ENCODE measurements at places on chromosomes 16 and 17.

- no peak for DNase-seq
These were observed 109.0 kb upstream of the CACNG5 start for GRCh38 chr17:66725956-66726355.

- no peak for DNase-seq
These were observed 80.4 kb downstream of the ABCC12 start for GRCh38 chr16:48075398-48075797.

DNA sequence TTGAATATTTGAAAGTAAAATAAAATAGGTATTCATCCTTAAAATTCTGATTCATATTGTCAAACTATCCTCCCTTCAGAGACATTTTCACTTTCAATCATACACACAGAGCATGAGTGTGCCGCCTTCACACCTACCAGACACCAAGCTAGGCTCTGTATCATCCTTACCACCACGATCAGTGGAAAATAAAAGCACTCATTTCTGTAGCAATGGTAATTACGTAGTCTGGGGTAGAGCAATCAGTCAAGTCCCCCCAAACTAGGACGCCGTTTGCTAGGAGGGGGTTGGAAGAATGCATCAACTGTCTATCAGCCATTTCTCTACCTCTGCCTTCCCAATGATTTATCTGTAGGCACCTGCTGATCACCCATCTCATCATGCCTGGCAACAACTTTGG lies 84.6 kb upstream of the GRIN2A start:
- no peak for DNase-seq

DNA sequence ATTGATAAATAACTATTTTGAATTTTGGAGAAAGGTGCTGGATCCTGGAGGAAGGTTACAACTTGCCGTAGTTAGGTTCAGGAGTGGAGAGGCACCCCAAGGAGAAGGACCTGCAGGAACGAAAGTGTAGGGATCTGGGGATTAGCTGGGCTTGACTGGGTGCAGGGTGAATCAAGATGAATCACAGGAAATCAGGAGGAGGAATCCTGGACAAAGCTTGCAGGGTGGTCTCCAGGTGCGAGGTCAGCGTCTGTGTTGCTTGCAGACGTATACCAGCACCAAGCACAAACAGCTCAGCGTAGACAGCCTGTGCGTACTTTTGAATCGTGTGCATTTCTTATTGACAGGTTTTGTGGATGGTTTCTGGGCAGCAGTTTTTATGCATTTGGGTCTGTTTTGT lies 144.3 kb downstream of the MSI2 start:
- no peak for DNase-seq

- no peak for DNase-seq
These were observed 4.4 kb upstream of the RAB26 start for GRCh38 chr16:2143878-2144485.

DNA sequence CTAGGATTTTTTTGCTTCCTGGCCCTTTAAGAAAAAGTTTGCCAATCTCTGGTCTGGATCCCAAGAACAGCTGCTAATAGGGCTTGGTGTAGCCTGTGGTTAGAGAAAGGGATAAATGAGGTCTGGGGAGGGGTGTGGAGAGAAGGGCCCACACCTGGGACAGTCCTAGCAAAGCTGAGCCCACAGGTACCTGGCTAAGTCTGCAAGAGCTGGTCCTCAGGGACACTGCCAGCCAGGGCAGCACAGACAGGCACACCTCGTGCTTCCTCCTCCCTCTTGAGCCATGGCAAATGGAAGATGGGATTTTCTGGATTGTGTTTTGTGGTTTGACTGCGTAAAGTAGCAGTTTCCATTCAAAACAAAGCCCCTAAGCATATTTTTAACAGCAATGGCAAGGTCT lies 217.5 kb downstream of the SOX9 start:
- no peak for DNase-seq

GRCh38 chr17:60422162-60422665 lies at the start of gene CHCT1:
CHCT1 (plus strand) TSS chr17:60422489; CDS start chr17:60422593, 104 bp downstream.
- no peak for DNase-seq

DNA sequence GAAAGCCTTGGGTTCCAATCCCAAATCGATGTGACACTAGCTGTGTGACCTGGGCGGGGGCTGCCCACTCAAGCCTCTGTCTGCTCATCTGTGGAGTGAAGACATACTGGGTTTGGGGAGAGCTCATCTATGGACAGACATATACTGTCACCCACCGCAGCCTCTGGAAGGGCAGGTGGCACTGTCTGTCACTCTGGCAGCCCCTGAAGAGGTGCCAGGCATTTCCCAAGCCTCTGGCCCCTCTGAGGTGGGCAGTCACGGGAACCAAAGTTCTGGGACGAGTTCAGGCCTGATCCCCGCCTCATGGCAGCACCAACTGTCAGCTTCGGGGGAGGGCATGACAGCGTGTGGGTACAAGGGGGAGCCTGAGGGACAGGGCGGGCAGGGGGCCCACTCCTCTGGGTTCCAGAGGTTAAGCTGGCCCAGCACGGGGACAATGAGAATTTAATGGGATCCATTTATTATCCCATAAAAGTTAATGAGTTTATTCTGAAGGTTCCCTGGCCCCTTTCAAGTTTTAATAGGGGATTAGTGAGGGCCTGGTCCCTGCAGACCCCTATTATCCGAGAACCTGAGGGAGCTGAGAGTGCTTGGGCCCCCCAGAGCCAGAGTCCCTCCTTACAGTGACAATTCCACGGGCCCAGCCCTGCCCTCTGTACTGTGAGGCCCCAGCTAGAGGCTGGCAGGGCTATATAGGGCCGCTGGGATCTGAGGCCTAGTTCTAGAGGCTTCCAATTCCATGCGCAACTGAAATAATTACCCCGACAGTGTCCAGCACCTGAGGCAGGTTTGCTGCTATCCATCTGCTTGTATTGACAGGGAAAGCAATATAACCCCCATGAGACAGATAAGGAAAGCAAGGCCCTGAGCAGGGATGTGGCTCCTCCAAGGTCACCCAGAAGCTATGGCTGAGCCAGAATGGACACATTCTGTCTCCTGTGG lies 18.8 kb downstream of the SEZ6 start:
- DNase-seq, result no peak

- DNase-seq, result no peak
These were observed 8.3 kb downstream of the BAIAP3 start for GRCh38 chr16:1341495-1342420.

DNA sequence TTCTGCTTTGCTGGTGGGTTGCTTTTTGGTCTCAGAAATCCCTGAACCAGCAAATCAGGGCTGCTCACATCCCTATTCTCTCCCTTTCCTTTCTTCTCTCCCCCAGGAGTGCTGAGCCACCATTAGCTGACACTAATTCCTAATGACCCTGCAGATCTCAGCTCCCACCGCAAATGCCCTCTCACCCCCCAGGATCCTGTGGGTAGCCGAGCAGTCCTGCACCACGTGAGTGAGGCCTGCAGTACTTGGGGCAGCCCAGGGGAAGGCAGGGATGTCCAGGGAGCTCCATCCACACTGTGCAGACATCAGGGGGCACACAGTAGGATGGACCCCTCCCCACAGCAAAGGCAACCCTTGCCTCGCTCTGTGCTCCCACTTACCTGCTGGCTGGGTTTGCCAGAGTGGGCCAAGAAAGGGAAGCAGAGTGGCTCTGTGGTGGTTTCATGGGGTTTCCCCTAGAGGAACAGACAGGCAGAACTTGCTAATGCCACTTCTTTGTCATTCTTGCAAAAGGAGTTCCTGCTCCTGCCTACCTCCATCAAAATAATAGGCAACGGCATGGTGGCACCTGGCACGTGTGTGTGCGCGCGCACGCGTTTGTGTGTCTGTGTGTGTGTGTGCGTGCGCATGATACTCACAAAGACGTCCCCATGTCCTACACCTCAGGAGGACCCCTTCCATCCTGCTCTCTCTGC lies 135.6 kb downstream of the GAS7 start:
- DNase-seq, result no peak

- DNase-seq, result no peak
These were observed 36.0 kb downstream of the NKD1 start for GRCh38 chr16:50584033-50584722.

DNA sequence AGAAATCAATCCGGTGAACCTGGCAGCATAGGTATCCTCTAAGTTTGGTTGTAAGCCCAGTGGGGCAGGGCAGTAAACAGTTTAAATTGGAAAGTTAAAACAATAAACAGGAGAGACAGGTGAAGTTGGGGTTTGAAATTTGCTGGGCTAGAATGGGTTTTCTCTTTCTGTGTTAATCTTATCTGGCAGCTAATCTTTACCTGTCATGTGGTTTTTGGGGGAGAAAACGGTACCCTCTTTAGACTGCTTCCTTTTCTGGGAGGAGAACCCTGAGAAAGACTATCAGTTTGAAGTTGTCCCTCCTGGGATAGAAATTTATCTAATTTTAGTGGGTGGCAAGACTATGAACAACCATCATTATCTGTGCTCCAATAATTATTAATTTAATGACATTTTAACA lies 24.0 kb downstream of the CDH13 start:
- no peak for DNase-seq

DNA sequence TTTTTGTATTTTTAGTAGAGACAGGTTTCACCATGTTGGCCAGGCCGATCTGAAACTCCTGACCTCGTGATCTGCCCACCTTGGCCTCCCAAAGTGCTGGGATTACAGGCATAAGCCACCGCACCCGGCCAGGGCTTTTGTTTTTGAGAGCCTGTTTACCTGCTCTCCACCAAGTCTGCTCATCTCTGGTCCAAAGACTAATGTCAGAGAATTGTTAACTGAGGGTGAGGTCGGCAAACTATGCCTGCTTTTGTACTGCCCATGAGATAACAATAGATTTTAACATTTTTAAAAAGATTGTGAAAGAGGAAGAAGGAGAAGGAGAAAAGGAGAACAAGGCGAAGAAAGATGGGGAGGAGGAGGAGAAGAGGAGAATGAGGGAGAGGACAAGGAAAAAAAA lies 26.0 kb downstream of the TMEM238L start:
- no peak for DNase-seq

DNA sequence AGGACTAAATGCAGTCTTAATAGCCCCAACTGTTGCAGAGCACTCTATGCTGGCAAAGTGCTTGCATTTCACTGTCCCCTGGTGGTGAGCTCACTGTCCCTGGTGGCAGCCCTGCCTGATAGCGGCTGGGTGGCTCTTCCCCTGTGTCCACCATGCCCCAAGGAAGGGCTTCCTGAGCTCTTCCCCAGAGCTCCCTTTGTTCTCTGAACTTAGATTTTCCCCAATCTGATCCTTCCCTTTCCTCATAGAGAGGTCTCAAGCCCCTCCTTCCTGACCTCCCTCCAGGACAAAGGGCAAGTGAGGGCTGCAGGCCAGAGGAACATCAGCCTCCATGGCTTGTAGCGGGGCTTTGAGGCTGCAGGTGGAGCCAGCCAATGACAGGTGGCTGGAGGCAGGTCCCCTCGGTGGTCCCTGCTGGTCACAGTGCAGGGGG lies 17.0 kb downstream of the BEAN1 start:
- no peak for DNase-seq

Data from SHP77 (cell line).